Left colon (tissue), 2 donors: ENCODE measurements at places on chromosomes 7 and 10.
A peak's percentile ranks its signal among the peaks of the same experiment; 100 is the strongest.

GRCh38 chr7:78764571-78764970 is 688.9 kb downstream of the MAGI2 start:
- no peak for DNase-seq

DNA sequence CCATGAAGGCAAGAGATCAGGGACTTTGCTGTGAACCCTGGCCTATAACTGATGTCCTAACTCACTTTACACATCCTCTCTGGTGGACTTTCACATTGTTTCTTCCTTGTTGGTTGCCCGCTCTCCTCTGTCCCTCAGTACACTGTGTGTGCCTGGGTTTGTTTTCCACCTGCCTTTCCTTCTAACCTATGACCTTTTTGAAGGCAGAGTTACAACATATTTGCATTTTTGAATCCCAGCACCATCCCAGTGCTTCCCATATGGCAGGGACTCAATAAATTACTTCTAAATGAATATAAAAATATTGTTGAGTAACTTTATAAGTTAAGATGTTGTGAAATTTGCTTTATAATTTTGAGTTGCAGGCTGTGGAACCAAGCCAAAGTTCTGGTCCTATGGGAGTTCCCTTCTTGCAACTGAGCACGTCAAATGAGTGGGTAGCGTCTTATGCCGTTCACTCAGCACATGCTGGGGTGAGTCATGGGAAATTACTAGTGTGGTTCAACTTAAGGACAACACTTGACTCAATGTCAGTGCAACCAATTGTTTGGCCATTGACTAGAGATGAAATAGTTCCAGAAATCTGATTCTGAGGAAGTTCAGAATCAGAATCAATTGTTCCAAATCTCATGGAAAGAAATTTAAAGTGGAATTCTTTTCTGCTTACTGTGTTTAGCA is 250.9 kb downstream of the TWIST1 start:
- peak; percentile 10 for DNase-seq

GRCh38 chr10:100723770-100724530 is 21.4 kb upstream of the PAX2 start:
- DNase-seq = no peak

DNA sequence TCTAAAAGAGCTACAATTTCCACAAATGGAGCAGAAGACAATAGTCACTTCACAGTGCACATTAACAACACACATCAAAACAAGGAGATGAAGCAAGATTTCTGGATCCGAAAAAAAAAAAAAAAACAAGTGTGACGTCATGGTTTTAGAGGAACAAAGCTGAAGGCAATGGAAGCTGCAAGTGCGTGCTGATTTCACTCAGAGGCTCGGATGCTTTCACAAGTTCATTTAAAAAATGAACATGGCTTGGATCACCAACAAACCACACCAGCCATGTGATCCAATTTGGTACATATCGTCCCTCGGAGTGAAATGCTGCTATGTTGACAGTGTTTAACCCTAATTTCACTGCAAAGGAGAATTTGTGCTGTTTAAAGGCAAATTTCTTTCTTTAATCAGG is 337.0 kb upstream of the PRKCQ start:
- no peak for DNase-seq

DNA sequence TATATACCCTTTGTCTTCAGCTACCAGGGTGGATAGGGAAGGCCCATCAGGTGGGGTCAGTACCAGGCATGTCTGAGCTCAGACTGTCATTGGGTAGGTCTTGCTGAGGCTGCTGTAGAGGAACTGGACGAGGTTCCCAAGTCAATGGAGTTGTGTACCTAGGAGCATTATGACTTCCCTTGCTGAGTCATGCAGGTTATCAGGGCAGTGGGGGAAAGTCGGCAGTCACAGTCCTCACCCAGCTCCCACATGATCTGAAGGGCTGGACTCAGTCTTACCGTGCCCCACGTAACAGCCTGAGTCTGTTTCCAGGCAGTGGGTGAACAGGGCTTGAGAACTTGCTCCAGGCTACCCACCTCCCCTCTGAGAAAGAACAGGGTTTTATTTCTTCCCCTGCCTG is 260.8 kb upstream of the COBL start:
- no peak for DNase-seq

DNA sequence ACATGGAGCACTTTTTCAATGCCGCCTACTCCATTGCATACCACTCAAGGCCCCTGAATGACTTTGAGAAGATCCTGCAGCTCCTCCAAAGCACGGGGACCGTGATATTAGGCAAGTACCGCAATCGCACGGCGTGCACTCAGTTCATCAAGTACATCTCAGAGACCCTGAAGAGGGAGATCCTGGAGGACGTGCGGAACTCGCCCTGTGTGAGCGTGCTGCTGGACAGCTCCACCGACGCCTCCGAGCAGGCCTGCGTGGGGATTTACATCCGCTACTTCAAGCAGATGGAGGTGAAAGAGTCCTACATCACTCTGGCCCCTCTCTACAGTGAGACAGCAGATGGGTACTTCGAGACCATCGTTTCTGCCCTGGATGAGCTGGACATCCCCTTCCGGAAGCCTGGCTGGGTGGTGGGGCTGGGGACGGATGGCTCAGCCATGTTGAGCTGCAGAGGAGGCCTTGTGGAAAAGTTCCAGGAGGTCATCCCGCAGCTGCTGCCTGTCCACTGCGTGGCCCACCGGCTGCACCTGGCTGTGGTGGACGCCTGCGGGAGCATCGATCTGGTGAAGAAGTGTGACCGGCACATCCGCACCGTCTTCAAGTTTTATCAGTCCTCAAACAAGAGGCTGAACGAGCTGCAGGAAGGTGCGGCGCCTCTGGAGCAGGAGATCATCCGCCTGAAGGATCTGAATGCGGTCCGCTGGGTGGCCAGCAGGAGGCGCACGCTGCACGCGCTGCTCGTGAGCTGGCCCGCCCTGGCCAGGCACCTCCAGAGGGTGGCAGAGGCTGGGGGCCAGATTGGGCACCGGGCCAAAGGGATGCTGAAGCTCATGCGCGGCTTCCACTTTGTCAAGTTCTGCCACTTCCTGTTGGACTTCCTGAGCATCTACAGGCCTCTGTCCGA is 12.7 kb upstream of the ATP6V0E2 start:
- no peak for DNase-seq

GRCh38 chr7:372932-373791 is 83.2 kb downstream of the FOXL3 start:
- peak; percentile 60 for DNase-seq

DNA sequence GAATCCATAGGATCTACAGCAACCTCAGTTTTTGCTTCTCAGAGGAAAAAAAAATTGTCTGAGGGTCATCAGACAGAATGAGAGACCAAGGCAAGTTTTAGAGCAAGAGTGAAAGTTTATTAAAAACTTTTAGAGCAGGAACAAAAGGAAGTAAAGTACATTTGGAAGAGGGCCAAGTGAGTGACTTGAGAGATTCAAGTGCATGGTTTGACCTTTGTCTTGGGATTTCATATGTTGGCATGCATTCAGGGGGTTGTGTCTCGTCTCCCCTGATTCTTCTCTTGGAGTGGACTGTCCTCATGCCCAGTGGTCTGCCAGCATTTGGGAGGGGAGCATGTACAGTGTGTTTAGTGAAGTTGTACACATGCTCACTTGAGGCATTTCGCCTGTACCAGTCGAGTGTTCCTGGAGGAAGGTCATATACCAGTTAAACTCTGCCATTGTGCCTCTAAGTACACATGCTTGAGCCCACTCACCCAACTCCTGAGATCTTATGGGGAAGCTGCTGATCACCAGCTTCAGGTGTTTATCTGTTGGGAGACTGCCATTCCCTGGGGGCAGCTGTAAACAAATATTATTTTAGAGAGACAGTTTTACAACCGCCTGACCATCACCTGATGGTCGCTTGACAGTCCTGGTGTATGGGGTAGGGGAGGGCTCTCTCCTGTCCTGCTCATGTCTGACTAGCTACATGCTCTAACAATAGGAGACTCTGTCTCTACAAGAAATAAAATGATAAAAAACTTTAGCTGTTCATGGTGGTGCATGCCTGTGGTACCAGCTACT is 109.4 kb downstream of the EEPD1 start:
- DNase-seq = no peak

- no peak for DNase-seq
Measured at GRCh38 chr10:105702211-105702610, 1061.1 kb downstream of the SORCS3 start.

- DNase-seq = no peak
Measured at GRCh38 chr10:115696747-115697146, 576.3 kb downstream of the GFRA1 start.

DNA sequence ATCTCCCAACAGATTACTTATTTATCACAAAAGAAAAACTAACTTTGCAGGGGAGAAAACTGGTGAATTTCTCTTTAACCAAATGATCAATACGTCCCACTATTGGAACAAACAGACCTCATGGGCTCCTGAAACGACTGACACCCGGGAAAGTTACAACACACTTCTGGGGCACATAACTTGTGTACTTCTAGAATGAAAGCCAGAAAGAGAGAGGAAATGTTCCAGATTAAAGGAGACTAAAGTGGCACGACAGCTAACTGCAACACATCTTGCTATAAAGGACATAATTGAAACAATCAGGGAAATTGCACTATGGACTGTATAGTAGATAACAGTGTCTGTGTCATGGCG is 14.7 kb upstream of the TPST1 start:
- DNase-seq = no peak

GRCh38 chr7:150992833-150993302 is 2.1 kb downstream of the NOS3 start:
- no peak for DNase-seq

DNA sequence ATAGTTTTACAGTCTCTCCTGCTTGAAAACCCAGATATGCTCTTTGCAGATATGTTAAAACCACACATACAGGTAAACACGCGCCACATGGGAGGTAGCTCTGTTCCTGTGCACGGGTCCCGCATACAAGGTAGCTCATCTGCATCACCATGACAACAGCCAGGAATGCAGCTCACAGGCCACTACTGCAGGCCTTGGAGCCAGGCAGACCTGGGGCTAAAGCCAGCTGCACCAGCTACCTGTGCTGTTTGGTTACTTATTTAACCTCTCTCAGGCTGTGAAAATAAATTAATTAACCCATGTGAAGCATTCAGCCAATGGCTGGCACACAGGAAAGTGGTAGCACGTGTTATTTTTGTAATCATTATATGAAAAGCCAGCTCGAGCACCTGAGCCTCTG is 428.3 kb downstream of the TNS3 start:
- DNase-seq = no peak

DNA sequence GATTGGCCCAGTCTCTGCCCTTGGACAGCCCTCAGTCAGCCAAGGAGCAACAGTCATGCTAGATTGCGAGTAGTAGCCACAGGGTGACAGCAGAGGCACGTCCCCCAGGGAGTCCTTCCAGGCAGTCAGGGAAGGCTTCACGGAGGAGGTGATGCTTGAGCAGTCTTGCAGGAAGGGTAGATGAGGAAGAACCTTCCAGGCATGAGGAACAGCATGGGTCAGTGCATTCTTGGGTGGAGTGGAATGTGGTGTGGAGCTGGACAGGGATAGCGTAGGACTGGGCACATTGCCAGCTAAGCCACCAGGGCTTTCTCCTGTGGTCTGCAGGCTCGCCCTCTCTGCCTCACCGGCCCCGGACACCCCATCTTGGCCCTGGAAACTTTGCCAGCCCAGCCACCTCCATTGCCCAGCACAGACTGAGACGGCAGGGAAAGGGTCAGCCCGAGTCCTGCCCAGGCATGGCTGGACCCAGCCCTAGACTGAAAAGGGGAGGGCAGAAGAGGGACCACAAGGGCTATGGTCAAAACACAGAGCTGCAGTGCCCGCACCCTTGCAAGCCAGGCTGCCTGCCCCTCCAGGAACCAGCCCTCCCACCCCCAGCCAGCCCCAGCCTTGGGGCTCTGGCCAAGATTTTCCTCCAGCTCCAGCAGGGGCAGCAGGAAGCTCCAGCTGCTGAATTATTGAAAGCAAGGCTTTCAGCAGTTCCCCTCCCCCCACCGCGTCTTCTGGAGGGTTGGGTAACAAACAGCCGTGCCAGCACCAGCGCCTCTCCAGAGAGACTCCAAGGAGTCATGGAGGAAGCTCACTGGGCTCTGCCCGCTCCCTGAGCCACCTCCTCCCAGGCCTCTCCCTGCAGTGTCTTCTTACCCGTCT is 18.7 kb downstream of the SRRM3 start:
- no peak for DNase-seq

- DNase-seq = no peak
Measured at GRCh38 chr10:24007359-24007758, 201.6 kb upstream of the KIAA1217 start.

GRCh38 chr7:134126966-134127848 is at the start of gene LRGUK:
Gene LRGUK (plus strand): TSS chr7:134127340. CDS start chr7:134127368, 28 bp downstream.
- DNase-seq = peak; percentile 86

DNA sequence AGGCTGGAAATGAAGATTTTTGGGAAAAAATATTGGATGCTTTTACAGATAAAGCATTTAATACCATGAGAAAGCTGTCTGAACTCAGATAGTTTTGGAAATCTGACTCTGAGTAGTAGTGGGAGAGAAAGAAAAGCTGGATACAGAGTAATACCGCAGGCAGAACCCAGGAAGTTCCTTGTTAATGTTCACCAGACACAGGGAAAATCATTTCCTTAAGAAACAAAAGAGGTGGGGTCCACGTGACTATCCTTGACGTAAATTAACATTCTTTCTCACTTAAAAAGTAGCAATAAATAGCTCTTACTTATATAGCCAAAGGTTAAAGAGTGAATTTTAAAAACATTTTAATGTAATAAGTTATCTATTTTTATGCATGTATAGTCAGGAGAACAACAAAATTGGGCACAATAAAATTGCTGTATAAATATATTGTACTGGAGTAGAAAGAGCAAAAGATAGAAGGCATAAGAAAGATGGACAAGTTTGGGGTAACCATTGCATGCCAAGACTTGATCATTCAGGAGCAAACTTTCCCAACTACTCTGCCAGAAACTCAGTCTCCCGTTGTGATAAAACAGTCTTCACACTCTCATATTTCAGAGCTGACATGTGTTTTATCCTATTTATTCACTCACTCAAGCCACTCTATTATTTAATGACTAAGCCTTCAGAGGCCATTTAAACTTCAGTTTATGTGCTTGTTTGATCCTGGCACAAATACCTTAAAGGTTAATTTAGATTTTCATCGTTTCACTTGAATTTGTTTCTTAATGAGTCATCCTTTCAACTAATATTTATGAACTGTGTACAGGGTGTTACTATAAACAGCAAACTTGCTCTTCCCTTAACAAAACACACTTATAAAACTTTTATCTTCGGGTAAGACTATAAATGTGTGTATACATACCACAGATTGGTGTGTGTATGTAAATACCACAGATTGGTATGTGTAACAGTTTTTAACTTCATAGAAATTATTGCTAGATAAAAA is 143.1 kb downstream of the GNAI1 start:
- no peak for DNase-seq

DNA sequence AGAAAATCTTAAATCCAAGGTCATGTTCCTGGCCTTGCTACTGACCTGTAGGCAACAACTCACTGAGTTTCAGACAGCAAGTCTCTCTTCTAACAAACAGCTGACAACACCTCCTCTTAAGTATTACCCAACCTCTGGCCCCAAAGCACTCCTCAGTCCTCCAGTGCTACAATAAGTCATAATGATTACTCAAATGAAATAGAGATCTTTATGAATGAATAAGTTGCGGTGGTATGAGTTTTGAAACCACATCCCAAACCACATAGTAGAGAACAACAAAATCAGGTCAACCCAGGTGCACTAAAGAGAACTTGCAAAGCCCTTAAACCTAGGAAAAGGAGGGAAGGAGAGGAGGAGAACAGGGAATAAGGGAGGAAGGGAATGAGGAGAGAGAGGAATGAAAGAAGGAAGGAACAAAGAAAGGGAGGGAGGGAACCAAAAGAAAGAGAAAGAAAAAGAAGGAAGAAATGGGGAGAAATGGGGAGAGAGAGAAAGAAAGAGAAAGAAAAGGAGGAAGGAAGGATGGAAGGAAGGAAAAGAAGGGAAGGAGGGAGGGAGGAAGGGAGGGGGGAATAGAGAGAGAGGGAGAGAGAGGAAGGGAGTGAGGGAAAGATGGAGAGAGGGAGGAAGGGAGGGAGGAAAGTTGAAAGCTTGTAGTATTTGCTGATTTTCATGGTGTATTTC is 142.8 kb upstream of the CALCR start:
- no peak for DNase-seq
